ENCODE measurements at places on chromosomes 1 and 21.

DNA sequence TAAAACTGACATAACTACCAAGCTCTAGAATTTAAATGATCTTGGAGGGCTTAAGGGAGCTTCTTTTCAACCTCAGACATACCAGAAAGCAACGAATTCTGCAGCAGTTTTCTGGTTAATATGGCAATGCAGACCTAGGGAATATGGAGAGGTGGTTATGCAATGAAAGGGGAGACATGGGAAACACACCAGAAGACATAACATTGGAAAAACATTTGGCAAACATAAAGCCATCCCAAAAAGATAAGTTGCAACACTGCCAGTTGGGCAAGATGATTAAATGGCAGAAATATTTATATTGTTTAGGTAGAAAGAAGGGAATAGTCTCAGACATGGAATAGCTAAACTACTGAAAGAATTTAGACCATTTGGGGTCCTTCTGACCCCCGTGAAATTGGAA lies 104.5 kb downstream of the KCNJ6 start:
- no peak for DNase-seq

DNA sequence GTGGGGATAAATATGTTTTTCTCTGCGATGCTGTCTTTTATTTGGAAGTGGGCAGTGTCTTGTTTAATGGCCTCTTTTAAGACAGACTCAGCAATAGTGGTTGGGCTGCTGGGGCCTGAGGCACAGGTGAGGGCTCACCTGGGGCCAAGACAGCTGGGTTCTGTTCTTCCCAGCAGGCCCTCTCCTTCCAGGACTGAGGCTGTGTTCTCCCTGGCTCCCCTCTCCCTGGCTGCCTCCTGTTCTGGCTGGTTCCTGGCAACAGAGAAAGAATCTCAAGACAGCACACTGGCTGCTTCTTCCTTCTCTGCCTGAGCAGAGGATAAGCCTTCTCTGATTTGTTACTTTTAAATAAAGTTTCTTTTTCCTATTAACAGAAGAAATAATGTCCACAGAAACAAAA lies 7.4 kb upstream of the GRHL3 start:
- DNase-seq: no peak

DNA sequence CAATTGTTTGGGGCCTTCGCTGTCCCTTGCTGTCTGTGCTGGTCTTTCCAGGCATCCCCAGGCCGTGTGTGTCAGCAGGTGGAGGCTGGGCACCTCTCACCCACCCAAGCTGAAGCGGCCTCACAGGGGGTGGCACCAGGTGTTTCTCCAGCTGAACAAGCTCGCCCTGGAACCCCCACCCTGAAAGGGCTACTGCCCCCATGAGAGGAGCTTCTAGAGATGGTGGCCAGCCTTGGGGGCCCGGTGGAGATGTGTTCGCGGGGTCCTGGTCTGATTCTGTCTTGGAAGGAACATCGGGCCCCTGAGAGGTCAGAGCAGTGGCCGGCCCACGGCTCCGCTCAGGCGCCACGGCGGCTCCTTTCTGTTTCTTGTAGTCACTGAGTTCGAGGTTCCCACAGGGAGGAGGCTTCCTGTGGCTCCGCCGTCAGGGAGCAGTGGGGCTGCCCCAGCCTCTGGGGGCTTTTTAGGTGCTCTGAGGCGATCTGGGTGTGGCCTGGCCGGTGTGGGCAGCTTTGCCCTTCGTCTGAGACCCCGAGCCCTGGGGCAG lies 46.9 kb downstream of the SKI start:
- DNase-seq: no peak

- no peak for DNase-seq
Measured at GRCh38 chr1:177871613-177872307, 98.1 kb downstream of the SEC16B start.

GRCh38 chr1:93180723-93181613 lies at the start of gene CCDC18:
TSS of gene CCDC18 (plus strand) at chr1:93180724. CDS start at chr1:93183362, 2,638 bp downstream.
- no peak for DNase-seq

GRCh38 chr21:31873696-31874599 lies 1.1 kb downstream of the HUNK start:
- DNase-seq: no peak

DNA sequence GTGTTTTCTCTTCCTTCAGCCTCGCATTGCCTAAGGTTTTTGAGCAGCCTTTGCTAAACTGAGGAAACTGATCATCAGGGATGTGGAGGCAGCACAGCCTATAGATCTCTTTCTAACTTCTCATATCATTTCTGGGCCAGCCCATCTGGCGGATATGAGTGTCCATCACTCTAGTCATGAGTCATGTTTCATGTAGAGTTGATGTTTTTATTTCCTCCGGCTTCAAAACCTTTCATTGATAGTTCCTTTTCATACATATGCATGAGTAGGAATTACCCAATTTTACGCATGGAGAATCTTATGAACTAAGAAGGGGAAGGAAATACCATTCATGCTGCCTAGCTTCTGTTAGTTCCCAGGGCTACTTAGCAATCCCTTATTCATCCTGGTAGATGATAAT lies 66.3 kb downstream of the SPATA46 start:
- DNase-seq: no peak

- DNase-seq: no peak
Measured at GRCh38 chr21:27406300-27407009, 439.6 kb upstream of the ADAMTS5 start.

GRCh38 chr1:39044762-39045161 lies 18.6 kb downstream of the NDUFS5 start:
- no peak for DNase-seq

GRCh38 chr1:167640051-167640450 lies 10.0 kb downstream of the RCSD1 start:
- DNase-seq: no peak

- DNase-seq: no peak
Measured at GRCh38 chr1:125087691-125088090, 3902.9 kb downstream of the SRGAP2C start.

GRCh38 chr1:42847721-42848460 lies 1.5 kb downstream of the ZNF691 start:
- DNase-seq: no peak

DNA sequence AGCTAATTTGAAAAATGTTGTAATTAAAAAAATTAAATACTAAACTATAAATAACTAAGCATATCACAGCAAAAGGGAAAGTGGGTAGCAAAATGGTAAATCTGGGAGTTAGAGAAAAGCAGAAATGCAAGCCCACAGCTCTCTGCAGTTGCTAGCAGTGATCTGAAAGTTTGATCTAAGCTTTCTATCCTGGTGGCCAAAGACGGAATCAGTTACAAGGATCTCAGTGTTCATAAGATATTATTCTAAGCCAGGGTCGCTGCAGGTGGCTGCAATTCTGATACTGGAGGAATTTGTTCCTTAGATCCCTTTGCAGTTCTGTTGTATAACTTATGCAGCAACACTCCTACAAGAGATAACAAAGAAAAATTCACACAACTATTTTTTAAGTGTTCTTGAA lies 363.7 kb downstream of the SETD4 start:
- no peak for DNase-seq

DNA sequence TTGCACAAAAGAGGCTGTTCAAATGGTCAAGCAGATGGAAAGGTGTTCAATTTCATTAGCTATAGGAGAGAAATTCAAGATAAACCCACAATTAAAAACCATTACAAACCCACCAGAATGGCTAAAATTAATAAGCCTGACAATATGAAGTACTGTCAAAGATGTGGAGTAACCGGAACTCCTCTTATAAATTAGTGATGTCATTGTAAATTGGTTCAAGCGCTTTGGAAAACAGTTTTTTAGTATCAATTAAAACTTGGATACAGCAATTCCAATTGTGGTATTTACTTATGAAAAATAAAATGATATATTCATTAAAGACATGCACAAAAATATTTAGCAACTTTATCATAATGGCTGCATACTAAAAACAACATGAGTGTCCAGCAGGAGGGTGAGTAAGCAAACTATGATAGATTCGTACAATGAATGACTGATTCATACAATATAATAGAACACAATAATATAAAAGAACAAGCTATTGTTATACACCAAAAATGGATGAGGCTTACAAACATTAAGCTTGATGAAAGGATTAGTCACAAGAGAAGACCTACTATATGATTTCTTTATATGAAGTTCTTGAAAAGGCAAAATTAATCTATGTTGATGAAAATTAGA lies 38.4 kb upstream of the FGGY start:
- no peak for DNase-seq

DNA sequence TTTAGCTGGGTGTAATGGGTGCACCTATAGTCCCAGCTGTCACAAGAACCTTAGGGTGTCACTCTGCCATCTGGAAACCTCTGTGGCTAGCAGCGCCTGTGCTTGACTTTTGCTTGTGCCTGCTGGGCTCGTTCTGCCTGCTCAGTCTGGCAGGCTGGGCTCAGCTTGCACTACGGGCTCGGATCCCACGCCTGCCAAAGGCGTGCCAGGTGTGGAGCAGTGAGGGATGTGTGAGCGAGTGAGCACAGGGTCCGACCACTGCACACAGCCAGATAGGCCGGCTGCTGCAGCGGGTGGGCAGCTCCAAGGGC lies 2.8 kb upstream of the LSM10 start:
- no peak for DNase-seq

DNA sequence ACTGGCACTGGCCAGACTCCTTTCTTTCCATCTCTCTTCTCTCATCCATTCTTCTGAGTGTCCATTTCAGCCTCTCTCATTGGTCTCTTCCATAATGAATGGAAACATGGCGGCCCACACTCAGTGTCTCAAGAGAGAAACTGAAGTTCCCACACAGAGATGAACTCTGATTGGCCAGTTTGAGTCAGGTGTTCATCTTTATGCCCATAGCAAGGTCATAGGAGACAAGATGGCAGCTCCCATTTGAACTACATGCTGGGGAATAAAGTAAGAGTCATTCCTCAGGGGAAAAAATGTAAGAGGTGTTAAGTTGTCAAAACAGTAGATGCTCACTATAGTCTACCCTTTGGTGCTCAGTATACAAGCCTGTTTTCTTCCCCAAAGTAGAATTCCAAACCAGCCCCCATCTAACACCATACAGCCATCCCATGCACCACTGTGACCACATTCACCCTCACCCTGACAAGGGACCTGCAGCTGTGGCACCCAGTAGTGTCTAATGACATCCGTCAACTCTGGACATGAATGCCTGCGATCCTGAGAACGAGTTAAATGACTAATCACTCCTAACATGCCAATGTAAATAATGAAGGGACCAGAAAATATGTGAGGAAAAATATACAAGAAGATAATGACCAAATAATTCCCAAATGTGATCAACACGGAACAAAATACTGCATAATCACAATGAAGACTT lies 12.4 kb downstream of the CDA start:
- DNase-seq: no peak

DNA sequence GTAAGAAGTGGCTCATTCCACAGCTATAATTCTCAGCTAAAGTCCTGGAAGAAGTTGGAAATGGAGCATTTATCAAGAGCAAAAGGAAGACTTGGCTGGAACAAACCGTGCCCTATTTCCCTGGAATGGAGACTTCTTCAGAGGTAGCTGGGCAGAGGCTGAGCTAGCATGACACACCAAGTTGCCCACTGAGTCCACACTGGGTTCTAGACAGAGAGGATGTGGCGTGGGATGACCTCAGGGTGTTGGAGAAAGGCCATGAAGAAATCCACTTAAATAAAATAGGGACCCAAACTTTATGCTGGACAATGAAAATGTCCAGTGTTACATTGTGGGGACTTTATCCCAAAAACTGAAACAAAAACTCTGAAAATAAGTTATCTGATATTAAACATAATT lies 116.2 kb downstream of the KCNJ6 start:
- no peak for DNase-seq

- DNase-seq: no peak
Measured at GRCh38 chr21:42279341-42279871, 35.8 kb downstream of the TFF3 start.

- no peak for DNase-seq
Measured at GRCh38 chr1:220353229-220354012, 81.2 kb upstream of the RAB3GAP2 start.

DNA sequence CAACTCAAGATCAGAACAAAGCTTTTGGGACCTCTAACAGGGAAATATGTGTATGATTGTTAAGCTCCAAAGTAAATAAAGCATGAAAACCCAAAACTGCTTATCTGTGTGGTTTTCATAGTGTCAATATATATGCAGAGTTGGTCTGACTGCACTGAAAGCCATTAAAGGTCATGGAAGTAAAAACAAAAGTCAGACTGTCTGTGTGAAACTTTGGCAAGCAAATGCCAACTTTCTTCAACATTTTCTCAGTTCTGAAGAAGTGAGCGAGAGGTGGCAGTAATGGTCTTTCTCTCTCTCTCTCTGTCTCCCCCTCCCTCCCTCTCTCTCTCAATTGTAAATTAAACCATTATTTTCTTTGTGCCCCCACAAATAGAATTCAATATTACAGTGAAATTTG lies 100.1 kb upstream of the S1PR1 start:
- DNase-seq: no peak

GRCh38 chr1:208980605-208981004 lies 602.9 kb upstream of the CAMK1G start:
- DNase-seq: no peak

DNA sequence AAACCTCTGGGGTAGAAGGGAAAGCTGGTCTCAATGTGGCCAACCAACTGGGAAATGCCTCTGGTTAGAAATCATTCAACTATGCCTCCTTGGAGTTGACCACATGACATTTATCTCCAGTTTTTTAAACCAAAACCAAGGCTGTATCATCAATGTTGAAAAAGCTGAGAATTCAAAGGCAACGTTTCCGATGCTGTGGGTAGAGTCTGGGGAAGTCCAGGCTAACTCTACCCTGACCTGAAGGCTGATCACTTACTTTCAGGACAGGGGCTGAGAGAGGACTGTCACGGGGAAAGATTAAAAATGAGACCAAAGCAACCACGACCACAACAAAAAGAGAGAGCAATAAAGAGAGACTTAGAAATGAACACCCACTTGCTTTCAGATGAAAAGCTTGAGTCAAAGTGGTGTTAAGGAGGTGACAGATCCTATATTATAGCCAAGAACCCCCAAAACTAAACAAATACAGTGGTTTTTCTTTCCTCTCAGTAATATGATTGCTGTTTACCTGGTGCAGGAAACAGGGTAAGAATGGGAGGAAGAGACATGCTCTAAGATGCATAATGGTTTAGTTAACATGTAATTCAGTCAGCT lies 90.8 kb upstream of the TNFSF4 start:
- no peak for DNase-seq

DNA sequence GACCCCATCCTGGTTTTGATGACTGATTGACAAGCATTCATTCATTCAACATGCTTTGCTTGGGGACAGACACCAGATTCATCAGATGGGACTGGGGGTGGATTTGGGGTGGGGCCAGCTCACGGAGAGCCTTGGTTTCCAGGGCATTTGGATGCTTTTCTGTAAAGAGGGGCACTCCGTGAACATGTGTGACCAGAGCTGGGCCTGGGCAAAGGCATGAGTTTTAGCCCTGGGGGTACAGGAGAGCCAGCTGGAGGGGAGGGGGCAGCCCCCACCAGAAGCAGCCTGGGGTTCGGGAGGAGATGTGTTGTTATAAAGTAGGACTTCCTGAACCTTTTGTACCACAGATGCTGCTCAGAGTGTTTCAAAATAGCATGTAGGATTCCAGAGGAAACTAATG lies 99.7 kb downstream of the RIPK4 start:
- no peak for DNase-seq

- no peak for DNase-seq
Measured at GRCh38 chr1:156852418-156852874, 6.5 kb downstream of the INSRR start.

- no peak for DNase-seq
Measured at GRCh38 chr1:201281573-201281972, 1.7 kb upstream of the PKP1 start.

- no peak for DNase-seq
Measured at GRCh38 chr1:61322008-61322744, 239.8 kb downstream of the NFIA start.

Data from stimulated activated CD4-positive, alpha-beta T cell treated with anti-CD3 and anti-CD28 coated beads, Interleukin-15, amount 100 ng/mL, for 1 hour (primary cell).